Mammary microvascular endothelial cell (primary cell): ENCODE measurements at places on chromosomes 1 and 21. TPM values are rescaled to one million over a fixed set of nuclear protein-coding genes. Genes with fewer than 3 reads are reported as not detected.

The MYOM3 gene
- total RNA-seq, result 0.05 and 0.07 TPM in 2 replicates

The NEK2 gene
- total RNA-seq, result 23.2 and 24.2 TPM in 2 replicates

The TMEM200B gene
- total RNA-seq, result 1.1 and 1.8 TPM in 2 replicates

The TMEM82 gene
- total RNA-seq, result not detected in 2 replicates

The ST6GALNAC3 gene
- total RNA-seq, result 28.4 and 42.7 TPM in 2 replicates

The KRTAP13-1 gene
- not detected in 2 replicates for total RNA-seq

The DENND2C gene
- total RNA-seq, result 1.00 and 1.2 TPM in 2 replicates

The ZDHHC18 gene
- total RNA-seq, result 13.8 and 19.3 TPM in 2 replicates

The MPL gene
- not detected in 2 replicates for total RNA-seq

The ARTN gene
- total RNA-seq, result 0.05 TPM in 1 of 2 replicates, not detected in the other

The NBPF6 gene
- total RNA-seq, result not detected in 2 replicates

The S100A9 gene
- total RNA-seq, result not detected in 2 replicates

The CD5L gene
- not detected in 2 replicates for total RNA-seq

The UMODL1 gene
- not detected in 2 replicates for total RNA-seq

The FOXO6 gene
- 0.05 and 0.47 TPM in 2 replicates for total RNA-seq

The CFHR2 gene
- total RNA-seq, result not detected in 2 replicates

The RHD gene
- not detected in 2 replicates for total RNA-seq

The C1orf52 gene
- 13.2 and 14.2 TPM in 2 replicates for total RNA-seq

The OR6N1 gene
- not detected in 2 replicates for total RNA-seq

The FCRLB gene
- total RNA-seq, result 3.6 and 4.0 TPM in 2 replicates

The CCDC27 gene
- total RNA-seq, result not detected in 2 replicates

The IL20 gene
- not detected in 2 replicates for total RNA-seq

The LTN1 gene
- total RNA-seq, result 14.4 and 14.9 TPM in 2 replicates

The MSH4 gene
- 0.05 and 0.13 TPM in 2 replicates for total RNA-seq

The NID1 gene
- 84.1 and 87.7 TPM in 2 replicates for total RNA-seq

The GPR37L1 gene
- total RNA-seq, result not detected in 2 replicates

The HIVEP3 gene
- 1.7 and 2.7 TPM in 2 replicates for total RNA-seq

The LIPI gene
- total RNA-seq, result not detected in 2 replicates

The C1orf141 gene
- not detected in 2 replicates for total RNA-seq

The PLPP3 gene
- 20.9 and 22.8 TPM in 2 replicates for total RNA-seq

The RAB3B gene
- total RNA-seq, result 1.7 and 2.1 TPM in 2 replicates

The FAM177B gene
- total RNA-seq, result not detected in 2 replicates

The TCHH gene
- not detected in 2 replicates for total RNA-seq

The TNFRSF9 gene
- 0.89 and 1.5 TPM in 2 replicates for total RNA-seq

The BRWD1 gene
- total RNA-seq, result 13.3 and 13.8 TPM in 2 replicates

The CDC20 gene
- total RNA-seq, result 174 and 181 TPM in 2 replicates

The ZBED6 gene
- 5.3 and 6.8 TPM in 2 replicates for total RNA-seq

The OR6K6 gene
- not detected in 2 replicates for total RNA-seq

The RGS16 gene
- total RNA-seq, result 0.07 TPM in 1 of 2 replicates, not detected in the other

The PLCH2 gene
- 0.13 TPM in 1 of 2 replicates, not detected in the other for total RNA-seq

The CDK18 gene
- 0.15 and 1.4 TPM in 2 replicates for total RNA-seq

The C1QC gene
- not detected in 2 replicates for total RNA-seq

The KCNJ6 gene
- total RNA-seq, result not detected in 2 replicates

The CSF1 gene
- 24.6 and 31.0 TPM in 2 replicates for total RNA-seq

The RRP1 gene
- total RNA-seq, result 29.7 and 32.7 TPM in 2 replicates

The DCDC2B gene
- total RNA-seq, result not detected in 2 replicates

The RBP7 gene
- 0.39 TPM in 1 of 2 replicates, not detected in the other for total RNA-seq

The CATSPERE gene
- 0.05 and 0.13 TPM in 2 replicates for total RNA-seq

The AKR7A3 gene
- 0.20 and 0.89 TPM in 2 replicates for total RNA-seq

The CCSAP gene
- total RNA-seq, result 5.8 and 5.9 TPM in 2 replicates

The HES3 gene
- not detected in 2 replicates for total RNA-seq

The TRAF3IP3 gene
- total RNA-seq, result not detected in 2 replicates
